Naive thymus-derived CD8-positive, alpha-beta T cell (primary cell): ENCODE measurements at places on chromosomes 4 and X. TPM values are rescaled to one million over a fixed set of nuclear protein-coding genes. Genes with fewer than 3 reads are reported as not detected.

The FAAH2 gene
- 3.4 TPM for polyA plus RNA-seq

The HERC5 gene
- polyA plus RNA-seq: 6.5 TPM

The RBM47 gene
- not detected for polyA plus RNA-seq

The GAGE2A gene
- polyA plus RNA-seq: not detected

The NPY2R gene
- polyA plus RNA-seq: not detected

The EGF gene
- polyA plus RNA-seq: not detected

The PIGA gene
- polyA plus RNA-seq: 3.6 TPM

The HDX gene
- 0.94 TPM for polyA plus RNA-seq

The NHSL2 gene
- polyA plus RNA-seq: 2.6 TPM
